ENCODE measurements at places on chromosomes 7 and 10. TPM values are rescaled to one million over a fixed set of nuclear protein-coding genes. Genes with fewer than 3 reads are reported as not detected.
A peak's percentile ranks its signal among the peaks of the same experiment; 100 is the strongest.

DNA sequence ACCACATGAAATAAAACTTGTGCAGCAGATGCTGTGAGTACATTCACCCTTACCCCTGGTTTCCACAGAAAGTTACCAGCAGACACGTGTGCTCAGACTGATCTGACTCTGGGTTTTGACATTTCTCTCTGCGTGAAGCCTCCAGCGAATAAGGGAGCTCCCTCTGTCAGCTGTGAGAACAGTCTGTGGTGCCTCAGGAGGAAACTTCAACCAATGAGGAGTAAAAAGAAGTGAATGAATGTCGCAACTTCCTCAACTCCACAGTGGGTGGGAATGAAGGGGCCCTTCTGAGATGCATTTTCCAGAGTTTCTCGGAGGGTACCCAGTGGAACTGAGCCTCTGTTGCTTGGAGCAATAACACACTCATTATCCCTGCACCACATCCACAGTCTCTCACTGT, 743.4 kb downstream of the TNS3 start:
- H3K27ac ChIP-seq = no peak overlapping the region
- no peaks in the 10 kb centered on the region for H3K27me3 ChIP-seq
- H3K4me1 ChIP-seq = no peaks in the 10 kb centered on the region
- H3K4me3 ChIP-seq = no peak overlapping the region
- H3K36me3 ChIP-seq = no peaks in the 10 kb centered on the region

DNA sequence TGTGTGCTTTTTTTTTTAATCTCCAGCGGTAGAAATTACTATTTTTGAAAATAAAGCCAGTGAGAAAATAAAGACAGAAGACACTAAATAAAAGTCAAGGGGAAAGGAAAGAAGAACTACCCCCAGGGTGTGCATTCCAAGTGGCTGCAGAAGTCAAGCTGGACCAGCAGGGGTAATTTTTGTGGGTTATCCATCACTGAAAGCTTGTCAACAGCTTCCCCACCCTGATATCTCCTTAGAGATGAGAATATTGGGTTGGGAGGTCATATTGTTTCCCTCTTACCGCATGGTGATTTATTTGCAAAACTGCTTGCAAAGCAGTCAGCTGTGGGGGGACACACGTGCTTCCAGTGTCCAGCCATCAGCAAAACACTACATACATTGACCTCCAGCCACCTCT, 46.4 kb downstream of the FAM107B start:
- DNase-seq = no peak
- peaks cover 6% of the 10 kb centered on the region for H3K4me1 ChIP-seq
- H3K36me3 ChIP-seq = no peaks in the 10 kb centered on the region
- no peak overlapping the region for H3K27ac ChIP-seq
- no peaks in the 10 kb centered on the region for H3K27me3 ChIP-seq

DNA sequence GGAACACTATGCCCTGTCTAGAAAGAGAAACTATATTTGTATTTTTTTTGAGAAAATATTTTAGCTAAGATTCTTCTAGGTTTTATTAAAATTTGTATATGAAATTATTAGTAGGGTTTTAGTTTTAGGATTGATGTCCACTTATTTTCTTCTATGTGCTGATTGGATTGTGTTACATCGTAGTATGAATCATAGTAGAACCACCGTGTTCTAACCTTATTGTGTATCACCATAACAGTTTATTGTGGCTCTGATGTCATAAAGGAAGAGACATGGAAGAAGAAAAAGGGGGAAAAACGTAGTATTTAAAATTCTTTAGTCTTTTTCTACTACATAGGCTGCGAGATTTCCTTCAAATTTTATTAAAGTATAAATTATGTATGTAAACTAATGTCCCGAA, 1.9 kb downstream of the AGBL3 start:
- no peaks in the 10 kb centered on the region for H3K36me3 ChIP-seq
- peaks cover 22% of the 10 kb centered on the region for H3K4me1 ChIP-seq
- H3K27me3 ChIP-seq = no peaks in the 10 kb centered on the region
- DNase-seq = no peak
- H3K27ac ChIP-seq = no peak overlapping the region

GRCh38 chr7:46752881-46753366, 829.0 kb downstream of the TNS3 start:
- no peaks in the 10 kb centered on the region for H3K27me3 ChIP-seq
- no peak overlapping the region for H3K27ac ChIP-seq
- H3K36me3 ChIP-seq = no peaks in the 10 kb centered on the region
- H3K4me3 ChIP-seq = no peak overlapping the region
- no peaks in the 10 kb centered on the region for H3K4me1 ChIP-seq

GRCh38 chr7:116511552-116512519, 12.3 kb downstream of the CAV2 start:
- no peak overlapping the region for H3K27ac ChIP-seq
- peaks cover 4% of the 10 kb centered on the region for H3K27me3 ChIP-seq
- H3K4me1 ChIP-seq = peaks cover 6% of the 10 kb centered on the region
- no peaks in the 10 kb centered on the region for H3K36me3 ChIP-seq
- peak; percentile 52 for DNase-seq

GRCh38 chr10:33145451-33146188, 187.6 kb upstream of the ITGB1 start:
- H3K27me3 ChIP-seq = no peaks in the 10 kb centered on the region
- H3K36me3 ChIP-seq = no peaks in the 10 kb centered on the region
- peaks cover 41% of the 10 kb centered on the region for H3K4me1 ChIP-seq
- H3K27ac ChIP-seq = no peak overlapping the region
- DNase-seq = no peak

DNA sequence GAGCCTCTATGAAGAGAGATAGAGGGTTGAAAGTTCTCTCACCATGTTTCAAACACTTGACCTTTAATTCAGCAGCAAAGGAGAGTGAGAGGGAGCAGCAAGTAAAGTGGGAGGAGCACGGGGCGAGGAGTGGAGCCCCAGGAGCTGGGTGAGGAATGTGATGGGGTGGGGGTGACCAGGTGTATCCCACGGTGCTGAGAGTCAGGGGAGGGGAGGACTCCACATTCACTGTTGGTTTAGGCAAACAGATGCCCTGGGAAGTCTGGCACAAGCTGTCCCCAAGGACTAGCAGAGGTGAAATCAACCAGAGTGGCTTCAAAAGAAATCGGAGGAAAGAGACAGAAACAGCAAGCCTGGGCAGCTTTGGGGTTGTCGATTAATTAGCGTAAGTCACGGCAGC, 101.8 kb upstream of the PITRM1 start:
- no peaks in the 10 kb centered on the region for H3K4me1 ChIP-seq
- H3K36me3 ChIP-seq = no peaks in the 10 kb centered on the region
- no peak for DNase-seq
- H3K4me3 ChIP-seq = no peak overlapping the region

DNA sequence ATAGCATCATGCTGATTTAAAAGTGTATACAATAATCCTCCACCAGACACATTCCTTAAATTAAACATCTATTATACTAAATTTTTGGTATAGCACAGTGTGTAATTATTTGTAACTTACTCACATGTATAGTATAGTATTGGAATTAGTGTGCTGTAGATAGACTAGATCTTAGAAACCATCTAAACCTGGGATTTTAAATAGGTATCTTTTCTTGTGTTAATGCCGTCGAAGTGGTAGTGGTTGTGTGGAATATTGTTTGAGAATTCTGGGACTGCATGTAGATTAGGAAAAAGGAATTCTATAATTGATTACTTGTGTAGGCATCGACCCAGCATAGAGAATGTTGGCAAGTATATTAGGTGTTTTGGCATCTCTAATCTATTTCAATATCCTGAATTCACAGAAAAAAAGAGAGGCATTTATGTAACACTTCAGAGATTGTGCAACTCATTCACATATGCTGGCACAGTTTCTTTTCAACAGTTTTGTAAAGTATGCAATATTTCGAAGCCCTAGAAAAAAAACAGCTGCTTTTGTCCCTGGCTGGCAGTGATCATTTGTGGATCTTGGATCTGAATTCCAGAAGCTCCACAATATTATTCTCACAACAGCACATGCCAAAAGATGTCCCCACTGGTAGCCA, 145.5 kb upstream of the AGR3 start:
- H3K27me3 ChIP-seq = no peaks in the 10 kb centered on the region
- H3K36me3 ChIP-seq = no peaks in the 10 kb centered on the region
- no peak overlapping the region for H3K27ac ChIP-seq
- DNase-seq = no peak
- H3K4me3 ChIP-seq = no peak overlapping the region

DNA sequence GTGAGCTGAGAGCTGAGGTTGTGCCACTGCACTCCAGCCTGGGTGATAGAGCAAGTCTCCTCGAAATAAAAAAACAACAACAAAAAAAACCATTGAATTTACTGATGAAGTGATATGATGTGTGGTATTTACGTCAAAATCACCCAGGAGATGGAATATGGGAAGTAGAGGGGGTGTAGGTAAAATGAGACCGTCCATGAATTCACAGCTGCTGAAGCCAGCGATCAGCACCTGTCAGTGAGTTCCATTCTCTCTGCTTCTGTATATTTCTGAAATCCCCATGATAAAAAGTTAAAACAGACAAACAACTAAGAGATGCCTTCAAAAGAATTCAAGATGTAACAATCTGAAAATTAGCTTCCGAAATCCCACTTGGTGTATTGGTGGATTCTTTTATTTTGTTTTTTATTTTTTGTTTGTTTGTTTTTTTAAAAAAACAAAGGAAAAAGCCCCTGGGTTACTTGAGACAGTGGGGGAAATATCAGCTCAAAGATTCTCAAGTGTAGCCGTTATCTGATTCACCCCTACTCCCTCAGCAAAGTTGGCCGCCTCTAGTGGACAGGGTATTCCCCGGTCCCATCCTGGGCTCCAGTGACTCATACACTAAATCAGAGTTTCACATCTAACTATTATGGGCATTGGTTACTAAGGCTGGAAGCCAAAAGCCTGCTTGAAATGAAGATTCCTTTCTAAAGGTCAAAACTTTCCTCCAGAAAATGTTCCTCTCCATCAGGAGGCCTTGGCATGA, 76.4 kb downstream of the MAP3K8 start:
- H3K4me3 ChIP-seq = no peak overlapping the region
- H3K27me3 ChIP-seq = no peaks in the 10 kb centered on the region
- H3K36me3 ChIP-seq = no peaks in the 10 kb centered on the region

DNA sequence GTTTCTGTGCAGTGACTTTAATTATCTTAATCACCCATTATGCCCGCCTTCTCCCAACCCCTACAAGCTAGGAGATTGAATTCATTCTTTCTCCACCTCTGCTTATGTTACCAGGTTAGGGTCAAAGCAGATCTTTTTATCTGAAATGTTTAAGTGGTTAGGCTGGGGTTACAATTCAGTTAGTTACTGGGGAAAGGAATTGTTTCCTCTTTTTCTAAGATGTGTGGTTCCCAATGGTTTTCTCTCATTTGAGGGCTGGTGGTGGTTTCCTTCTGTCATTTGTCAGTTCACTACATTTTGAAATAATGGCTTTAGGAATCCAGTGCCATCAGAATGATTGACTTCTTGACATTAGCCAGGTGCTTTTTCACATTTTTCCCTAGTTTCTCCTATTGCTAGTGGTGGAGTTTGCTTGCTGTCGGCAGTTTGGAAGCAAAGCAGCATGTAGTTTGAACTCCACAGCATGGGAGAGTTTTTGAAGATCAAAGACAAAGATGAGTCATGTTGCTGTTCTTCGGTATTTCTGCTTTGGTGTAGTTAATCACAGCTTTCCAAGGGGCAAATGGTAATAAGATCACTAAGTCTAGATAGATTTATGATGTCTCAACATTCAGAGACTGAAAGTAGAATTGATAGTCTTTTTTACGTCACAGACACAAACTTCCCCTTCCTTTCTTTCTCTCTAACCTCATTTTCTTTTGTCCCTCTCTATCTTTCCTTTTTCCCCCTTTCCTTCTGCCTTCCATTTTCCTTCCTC, 168.2 kb downstream of the SND1 start:
- H3K27me3 ChIP-seq = no peaks in the 10 kb centered on the region
- peaks cover 4% of the 10 kb centered on the region for H3K4me1 ChIP-seq
- no peak for DNase-seq
- H3K27ac ChIP-seq = no peak overlapping the region

DNA sequence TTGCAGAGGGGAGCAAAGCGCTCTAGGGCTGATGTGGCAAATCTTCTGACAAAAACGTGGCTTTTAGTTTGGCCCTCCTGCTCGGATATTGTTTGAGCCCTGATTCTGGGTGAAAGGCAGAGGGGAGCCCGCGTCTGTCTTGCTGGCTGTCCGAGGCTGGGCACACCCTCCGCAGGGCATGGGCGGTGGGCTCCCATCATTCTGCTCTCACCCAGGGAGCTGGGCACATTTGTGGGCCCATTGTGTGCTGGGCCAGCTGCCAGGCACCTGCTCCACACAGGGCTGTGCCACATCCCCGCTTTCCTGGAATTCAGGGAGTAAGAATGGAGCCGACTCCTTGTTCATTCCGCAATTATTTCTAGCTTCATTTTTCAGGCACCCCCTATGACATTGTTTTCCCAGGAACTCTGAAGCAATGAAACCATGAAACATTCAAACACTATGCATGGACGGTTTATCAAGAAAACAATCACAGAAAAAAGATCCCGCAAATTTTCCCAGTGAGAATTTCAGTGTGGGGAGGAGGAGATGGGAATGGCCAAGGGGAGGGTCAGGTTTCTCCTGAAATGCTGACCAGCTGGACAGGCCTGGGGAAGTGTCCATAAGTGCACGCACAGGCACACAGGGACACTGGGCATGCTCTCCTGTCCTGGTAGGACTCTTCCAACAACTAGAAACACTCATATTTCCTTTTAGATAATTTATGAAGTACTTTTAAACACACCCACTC, 341.1 kb downstream of the CXCL12 start:
- H3K4me3 ChIP-seq = no peak overlapping the region
- H3K27me3 ChIP-seq = peaks cover 3% of the 10 kb centered on the region
- no peaks in the 10 kb centered on the region for H3K4me1 ChIP-seq
- DNase-seq = no peak

FBXO24 gene
- not detected for total RNA-seq

All from CD4-positive, CD25-positive, alpha-beta regulatory T cell (primary cell).